KG1 (cell line): ENCODE measurements at places on chromosomes 2 and 18.

- DNase-seq, result no peak
These were observed 43.1 kb upstream of the ASAP2 start for GRCh38 chr2:9163306-9164111.

GRCh38 chr2:56102098-56102497 lies 81.7 kb upstream of the CCDC85A start:
- no peak for DNase-seq

GRCh38 chr18:31241900-31242409 lies 76.0 kb upstream of the DSG1 start:
- no peak for DNase-seq

DNA sequence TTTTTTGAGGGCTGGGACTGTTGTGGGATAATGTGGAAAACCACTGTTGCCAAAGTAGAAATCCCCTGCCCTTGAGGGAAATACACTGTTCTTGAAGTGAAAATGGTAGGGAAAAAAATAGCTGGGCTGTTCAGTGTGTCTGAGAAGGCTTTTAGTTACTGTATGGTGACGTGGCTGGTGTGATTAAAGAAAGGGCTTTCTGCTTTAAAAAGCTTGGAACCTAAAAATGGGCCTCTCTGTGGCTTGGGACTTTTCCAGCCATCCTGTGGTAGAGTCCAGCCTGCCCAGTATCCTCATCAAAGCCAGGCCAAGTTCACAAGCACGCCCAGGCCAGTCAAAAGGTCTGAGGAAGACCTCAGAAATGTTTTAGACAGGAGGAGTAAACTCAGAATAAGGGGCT lies 6.8 kb downstream of the MGAT5 start:
- DNase-seq, result no peak

DNA sequence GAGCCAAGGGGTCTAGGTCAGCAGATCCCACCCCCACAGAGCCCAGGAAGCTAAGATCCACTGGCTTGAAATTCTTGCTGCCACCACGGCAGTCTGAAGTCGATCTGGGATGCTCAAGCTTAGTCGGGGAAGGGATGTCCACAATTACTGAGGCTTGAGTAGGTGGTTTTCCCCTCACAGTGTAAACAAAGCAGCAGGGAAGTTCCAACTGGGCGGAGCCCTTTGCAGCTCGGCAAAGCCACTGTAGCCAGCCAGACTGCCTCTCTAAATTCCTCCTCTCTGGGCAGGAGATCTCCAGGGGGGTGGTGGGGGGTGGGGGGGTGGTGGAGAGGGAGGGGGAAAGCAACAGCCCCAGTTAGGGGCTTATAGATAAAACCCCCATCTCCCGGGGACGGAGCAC lies 419.5 kb downstream of the NUP35 start:
- DNase-seq, result no peak

DNA sequence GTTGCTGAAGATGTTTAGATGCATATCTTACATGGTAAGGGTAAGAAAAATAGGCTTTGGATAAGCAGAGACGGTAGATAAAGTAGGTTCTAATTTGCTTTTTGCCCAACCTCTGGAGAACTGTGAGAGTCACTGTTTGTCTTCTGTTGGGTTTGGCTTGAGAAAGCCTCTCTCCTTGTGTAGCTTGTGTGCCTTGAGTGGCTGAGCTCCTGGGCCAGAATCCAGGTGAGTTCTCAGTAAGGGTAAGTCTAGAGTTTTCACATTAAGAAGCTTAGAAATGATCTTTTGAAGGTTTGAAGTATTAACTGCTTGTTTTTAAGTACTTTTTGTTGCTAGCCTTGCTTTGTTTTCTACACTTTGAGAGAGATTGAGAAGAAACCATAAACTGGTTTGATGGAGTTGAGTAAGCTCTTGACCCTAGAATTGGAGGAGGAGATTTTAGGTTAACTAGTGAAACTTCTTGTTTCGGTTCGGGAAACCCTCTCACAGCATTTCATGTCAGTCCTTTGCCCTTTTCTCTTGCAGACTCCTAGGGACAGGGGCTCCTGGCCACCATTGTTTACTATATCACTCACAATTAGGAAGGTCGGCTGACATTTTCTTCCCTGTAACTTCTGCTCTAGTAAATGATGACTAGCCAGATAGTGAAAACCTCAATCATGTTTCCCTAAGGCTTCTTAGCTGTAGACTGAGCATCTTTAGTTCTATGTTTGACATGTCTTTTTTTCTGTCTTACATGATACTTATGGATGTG lies 26.0 kb downstream of the MAP4K4 start:
- no peak for DNase-seq

GRCh38 chr2:64392529-64392928 lies 61.4 kb upstream of the LGALSL start:
- no peak for DNase-seq

DNA sequence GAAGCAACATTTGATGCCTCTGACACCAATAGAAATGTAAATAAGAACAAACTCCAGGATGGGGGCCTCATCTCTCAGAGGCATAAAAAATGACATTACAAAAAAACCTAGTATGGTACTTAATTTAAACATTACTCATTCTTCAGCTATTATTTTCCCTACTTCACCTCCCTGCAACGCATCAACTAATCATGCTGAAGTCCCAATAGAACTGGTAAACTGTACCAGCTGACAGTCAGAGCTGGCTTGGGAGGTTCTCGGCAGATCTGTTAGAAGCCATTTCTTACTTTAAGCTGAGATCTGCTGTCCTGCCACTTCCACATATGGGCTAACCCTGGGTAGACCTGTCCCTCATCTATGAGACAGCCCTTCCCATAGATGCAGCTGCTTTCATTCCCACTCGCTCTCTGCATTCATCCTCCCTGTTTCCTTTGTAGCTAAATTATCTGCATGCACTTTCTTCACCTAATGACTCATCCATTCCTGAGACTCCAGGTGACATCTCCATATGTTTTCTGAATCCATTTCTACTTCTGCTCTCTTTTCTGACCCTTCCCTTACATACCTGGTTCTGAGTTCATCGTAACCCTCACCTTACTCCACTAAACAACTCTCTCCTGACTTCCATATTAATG lies 108.1 kb downstream of the AOX1 start:
- DNase-seq, result no peak
